ENCODE measurements at places on chromosomes 13 and 19.

- no peak for DNase-seq
Measured at GRCh38 chr13:34156841-34157365, 339.0 kb downstream of the RFC3 start.

- DNase-seq: no peak
Measured at GRCh38 chr19:11578258-11579142, 1.1 kb upstream of the ACP5 start.

DNA sequence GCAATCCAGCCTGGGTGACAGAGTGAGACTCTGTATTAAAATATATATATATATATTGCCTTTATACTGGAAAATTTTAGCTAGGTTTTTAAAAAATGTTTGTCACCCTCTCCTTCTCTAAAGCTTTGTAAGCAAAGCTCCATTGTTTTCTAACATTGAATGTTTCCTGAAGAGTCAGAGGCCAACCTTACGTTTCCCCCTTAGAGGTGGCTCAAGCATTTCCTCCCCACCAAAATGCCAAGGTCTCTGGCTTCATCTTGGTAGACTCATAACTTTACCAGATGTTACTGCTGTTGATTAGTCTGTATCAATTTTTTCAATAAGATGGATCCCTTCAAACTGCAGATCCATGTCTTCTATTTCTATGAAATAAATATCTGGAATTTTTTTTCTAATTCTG, 25.2 kb upstream of the IPO5 start:
- no peak for DNase-seq

- DNase-seq: no peak
Measured at GRCh38 chr19:57028804-57029525, 90.8 kb upstream of the USP29 start.

DNA sequence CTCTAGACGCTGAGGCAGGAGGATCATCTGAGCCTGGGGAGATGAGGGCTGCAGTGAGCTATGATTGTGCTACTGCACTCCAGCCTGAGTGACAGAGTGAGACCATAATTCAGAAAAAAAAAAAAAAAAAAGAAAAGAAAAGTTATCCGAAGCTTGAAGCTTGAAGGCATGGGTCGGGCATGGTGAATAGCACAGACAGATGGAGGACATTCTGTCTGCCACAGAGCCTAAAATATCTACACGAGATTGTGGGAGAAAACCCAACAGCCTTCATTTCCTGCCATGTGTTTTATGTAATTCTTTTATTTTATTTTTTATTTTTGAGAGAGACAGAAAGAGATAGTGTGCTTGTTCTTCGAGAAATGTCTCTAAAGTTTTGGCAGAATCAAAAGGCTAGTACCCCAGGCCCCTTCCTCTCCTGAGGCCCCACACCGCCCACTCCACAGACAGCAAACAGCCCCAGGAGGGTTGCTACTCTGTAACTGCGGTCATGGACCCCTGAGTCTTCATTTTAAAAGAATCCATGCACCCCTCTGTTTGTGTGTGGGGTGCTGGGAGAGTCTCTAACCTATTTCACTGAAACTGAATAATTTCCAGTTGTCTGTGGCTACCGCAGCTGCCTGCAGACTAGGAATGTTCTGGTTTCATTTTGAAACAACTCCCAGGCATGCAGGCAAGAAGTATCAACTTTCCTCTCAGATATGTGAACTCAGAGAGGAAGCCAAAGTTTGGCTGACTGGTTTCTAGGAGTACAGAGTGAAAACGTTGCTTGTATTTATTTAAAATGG, 38.4 kb upstream of the RCBTB2 start:
- no peak for DNase-seq

DNA sequence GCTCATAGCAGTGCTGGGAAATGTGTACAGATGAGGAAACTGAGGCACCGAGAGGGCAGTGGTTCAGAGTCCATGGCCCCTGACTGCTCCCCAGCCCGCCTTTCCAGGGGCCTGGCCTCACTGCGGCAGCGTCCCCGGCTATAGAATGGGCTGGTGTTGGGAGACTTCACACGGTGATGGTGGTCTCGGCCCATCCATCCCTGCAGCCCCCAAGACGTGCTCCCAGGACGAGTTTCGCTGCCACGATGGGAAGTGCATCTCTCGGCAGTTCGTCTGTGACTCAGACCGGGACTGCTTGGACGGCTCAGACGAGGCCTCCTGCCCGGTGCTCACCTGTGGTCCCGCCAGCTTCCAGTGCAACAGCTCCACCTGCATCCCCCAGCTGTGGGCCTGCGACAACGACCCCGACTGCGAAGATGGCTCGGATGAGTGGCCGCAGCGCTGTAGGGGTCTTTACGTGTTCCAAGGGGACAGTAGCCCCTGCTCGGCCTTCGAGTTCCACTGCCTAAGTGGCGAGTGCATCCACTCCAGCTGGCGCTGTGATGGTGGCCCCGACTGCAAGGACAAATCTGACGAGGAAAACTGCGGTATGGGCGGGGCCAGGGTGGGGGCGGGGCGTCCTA, 15.9 kb downstream of the LDLR start:
- DNase-seq: no peak

- DNase-seq: no peak
Measured at GRCh38 chr19:53365899-53366493, 491 bp downstream of the ZNF525 start.

- peak; percentile 42 for DNase-seq
Measured at GRCh38 chr19:934865-935479, 9.1 kb downstream of the ARID3A start.

GRCh38 chr19:41322451-41322850, 12.5 kb downstream of the CCDC97 start:
- no peak for DNase-seq

DNA sequence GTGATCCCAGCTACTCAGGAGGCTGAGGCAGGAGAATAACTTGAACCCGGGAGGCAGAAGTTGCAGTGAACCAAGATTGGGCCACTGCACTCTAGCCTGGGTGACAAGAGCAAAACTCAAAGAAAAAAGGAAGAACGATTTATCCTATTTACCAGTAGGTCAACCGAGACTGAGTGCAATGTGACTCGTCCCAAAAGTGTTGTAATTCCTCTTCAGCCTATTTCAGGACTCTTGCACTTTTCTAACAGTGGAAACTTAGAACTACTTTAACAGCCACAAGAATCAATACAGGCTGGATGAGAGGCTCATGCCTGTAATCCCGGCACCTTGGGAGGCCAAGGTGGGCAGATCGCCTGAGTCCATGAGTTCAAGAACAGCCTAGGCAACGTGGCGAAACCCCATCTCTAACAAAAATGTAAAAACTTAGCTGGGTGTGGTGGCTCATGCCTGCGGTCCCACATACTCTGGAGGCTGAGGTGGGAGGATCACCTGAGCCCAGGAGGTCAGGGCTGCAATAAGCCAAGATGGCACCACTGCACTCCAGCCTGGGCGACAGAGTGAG, 4.3 kb upstream of the NR1H2 start:
- DNase-seq: no peak

GRCh38 chr13:110702591-110703526, 3.1 kb downstream of the CARS2 start:
- DNase-seq: no peak

DNA sequence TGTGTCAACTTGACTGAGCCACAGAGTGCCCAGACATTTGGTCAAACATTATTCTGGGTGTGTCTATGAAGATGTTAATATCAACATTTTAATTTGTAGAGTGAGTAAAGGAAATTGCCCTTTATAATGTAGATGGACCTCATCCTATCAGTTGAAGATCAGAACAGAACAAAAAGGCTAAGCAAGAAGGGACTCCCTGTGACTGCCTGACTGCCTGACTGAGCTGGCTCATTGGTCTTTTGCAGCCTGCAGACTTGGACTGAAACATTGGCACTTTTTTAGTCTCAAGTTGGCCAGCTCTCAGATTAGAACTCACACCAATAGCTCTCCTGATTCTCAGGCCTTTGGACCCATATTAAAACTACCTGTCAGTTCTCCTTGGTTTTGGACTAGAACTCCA, 600.4 kb upstream of the SLITRK6 start:
- no peak for DNase-seq

Data from NCI-H2029 treated with DMSO at 0.1 percent for 48 hours (cell line).